Fibroblast of skin of left quadriceps (primary cell): ENCODE measurements at places on chromosomes 2 and 18.

DNA sequence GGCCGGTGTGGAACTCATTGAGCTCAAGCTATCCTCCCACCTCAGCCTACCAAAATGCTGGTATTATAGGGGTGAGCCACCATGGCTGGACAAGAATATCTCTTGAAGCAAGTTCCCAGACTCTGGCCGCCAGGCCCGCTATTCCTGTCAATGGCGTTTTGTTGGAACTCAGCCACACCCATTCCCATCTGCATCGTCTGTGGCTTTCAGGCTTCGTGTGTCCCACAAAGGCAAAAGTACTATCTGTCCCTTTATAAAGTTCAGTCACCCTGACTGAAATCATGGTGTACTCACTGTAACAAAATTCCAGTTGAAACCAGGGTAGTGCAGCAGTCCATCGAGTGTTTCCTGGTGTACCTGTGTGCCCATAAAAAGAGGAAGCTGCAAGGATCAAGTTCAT is 96.7 kb downstream of the SH3BP4 start:
- no peak for DNase-seq

DNA sequence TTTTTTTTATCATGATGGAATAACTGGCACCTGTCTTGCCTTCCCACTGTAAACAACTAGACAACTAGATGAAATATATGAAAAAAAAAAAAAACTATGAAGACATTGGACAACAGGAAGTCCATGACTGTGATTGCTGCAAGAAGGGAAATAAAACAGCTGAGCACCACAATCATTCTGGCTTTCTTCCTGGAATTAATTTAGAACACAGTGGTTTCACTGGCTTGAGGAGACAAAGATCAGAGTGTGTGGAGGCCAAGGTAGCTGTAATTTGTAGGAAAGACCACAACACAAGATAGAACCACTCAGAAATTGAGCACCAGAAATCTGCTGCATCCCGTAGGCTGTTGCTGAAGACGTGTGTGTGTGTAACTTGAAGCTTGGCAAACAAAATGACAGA is 121.1 kb upstream of the PID1 start:
- no peak for DNase-seq

GRCh38 chr2:186130748-186131641 is 355.1 kb upstream of the ZC3H15 start:
- no peak for DNase-seq

- DNase-seq = no peak
Measured at GRCh38 chr2:237092920-237093781, 7.5 kb downstream of the COPS8 start.

DNA sequence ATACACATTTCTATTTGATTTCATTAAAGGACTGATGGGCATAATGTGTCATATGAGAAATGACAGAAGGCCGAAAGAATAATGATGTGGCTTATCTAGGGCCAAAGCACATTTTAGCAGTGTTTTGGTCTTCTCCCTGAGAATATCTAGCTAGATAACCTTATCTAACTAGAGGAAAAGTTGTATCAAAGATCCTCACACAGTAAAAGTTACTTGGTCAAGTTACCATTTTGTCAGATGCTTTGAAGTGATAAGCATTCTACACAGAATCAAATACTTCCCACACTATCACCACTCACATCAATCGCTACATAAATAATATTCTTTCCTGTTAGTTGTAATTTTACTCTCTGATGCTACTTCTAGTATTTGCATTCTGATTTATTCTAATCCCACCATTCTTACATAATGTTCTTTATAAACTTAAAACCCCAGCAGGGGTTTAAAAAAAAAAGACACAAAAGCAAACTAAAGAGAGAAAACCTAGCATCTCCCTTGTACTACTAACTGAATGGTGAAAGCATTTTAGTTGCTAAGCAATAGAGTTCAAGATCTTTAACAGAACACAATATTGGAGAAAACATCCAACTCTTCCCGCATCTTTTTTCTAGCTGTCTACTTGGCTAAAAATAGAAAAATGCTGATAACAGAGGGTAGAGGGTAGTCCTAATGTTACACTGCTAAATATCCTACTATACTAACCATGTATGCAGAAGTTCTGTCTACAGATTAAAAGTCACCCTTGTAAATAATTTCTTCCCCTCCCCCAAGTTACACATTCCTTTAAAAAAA is 8.0 kb downstream of the XPO1 start:
- DNase-seq = no peak

DNA sequence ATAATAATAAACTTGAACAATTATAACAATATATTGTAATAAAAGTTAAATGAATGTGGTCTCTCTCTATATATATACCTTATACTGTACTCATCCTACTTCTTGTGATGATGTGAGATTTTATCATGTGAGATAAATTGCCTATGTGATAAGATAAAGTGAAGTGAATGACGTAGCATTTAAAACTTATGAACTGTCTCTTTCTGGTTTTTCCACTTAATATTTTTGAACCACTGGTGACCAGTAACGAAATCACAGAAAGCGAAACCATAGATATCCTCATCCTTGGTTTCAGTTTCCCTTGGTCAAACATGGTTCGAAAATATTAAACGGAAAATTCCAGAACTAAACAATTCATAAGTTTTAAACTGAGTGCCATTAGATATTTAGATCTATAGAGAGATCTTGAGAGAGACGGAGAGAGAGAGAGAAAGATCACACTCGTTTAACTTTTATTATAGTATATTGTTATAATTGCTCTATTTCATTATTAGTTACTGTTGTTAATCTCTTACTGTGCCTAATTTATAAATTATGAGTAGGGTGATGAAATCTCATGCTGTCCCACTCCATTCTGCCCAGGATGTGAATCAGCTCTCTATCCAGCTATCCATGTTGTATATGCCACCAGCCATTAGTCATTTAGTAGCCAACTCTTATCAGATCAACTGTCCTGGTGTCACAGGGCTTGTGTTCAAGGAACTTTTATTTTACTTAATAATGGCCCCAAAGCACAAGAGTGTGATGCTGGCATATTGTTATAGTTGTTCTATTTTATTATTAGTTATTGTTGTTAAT is 156.8 kb downstream of the THADA start:
- no peak for DNase-seq

DNA sequence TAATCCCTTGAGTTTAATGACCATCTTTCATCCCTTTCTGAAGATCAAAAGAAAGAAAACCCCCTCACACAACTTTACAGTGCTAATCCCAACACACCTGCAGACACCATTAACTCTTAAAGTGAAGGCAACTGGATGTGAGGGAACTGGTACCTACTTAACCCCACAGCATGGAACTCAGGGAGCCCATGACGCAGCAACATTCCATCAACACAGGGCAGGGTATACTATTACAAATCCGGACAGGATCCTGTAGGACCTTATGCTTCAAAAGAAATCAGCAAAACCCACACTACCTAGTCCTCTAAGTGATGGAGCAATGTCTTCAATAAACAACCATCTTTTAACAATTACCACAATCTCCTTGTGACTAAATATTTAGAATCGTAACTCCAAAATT is 78.6 kb downstream of the FARSB start:
- DNase-seq = no peak

DNA sequence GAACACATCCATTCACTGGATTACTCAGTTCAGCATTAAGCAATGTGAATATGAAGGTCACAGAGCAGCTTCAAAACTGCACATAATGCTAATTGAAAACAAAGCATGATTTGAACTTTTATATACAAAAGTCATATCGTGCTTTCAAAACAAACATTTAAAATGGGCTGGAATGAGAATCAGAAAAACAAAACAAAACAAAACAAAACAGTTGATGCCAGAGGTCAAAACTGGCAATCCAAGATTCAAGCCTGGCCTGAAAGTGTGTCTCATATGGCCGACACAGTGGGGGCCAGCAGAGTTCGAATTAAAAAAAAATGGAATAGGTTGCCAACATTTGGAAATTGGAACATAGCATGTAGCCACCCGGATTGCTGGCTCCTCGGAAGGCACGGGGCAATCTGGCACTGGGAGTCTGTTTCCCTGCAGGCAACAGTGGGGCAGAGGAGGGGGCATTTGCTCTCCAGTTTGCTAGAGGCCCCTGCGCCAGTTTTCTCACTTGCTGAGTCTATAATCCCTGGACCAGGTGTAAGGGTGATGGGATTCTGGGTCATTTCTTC is 294.4 kb downstream of the ZNF521 start:
- no peak for DNase-seq

GRCh38 chr2:216464104-216464720 is 34.4 kb upstream of the RPL37A start:
- no peak for DNase-seq

DNA sequence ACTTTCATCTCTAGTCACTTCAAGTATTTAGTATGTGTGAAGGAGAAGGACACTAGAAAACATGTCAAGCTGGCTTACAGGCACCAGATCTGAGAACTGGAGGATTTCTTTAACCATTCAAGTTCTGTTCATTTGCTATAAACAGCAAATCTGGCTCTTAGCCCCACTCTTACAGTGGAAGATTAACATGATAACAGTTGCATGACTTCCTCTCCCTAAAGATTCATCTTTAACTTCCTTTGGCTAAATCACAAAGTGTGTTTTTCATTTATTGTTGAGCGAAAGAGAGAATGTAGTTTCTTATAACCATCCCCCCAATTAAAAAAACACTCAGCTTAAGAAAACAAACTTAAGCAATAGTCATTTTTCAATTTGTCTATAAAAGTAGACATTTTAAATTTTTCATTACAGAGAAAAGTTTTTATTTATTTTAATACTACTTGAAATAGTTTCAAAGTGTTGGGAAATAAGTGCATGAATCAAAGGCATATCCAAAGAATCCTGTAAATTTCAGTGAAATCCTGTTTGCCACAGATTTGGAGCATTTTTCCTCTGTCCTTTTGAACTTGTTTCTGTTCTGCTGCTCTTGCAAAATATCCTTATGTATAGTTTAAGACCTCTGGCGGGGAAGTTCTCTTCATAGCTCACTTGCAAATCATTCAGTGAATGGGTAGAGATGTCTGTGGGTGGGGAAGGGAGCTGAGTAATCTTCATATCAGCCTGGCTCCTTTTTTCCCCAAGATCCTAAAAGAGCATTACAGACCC is 241.0 kb upstream of the RBBP8 start:
- DNase-seq = peak; percentile 96

DNA sequence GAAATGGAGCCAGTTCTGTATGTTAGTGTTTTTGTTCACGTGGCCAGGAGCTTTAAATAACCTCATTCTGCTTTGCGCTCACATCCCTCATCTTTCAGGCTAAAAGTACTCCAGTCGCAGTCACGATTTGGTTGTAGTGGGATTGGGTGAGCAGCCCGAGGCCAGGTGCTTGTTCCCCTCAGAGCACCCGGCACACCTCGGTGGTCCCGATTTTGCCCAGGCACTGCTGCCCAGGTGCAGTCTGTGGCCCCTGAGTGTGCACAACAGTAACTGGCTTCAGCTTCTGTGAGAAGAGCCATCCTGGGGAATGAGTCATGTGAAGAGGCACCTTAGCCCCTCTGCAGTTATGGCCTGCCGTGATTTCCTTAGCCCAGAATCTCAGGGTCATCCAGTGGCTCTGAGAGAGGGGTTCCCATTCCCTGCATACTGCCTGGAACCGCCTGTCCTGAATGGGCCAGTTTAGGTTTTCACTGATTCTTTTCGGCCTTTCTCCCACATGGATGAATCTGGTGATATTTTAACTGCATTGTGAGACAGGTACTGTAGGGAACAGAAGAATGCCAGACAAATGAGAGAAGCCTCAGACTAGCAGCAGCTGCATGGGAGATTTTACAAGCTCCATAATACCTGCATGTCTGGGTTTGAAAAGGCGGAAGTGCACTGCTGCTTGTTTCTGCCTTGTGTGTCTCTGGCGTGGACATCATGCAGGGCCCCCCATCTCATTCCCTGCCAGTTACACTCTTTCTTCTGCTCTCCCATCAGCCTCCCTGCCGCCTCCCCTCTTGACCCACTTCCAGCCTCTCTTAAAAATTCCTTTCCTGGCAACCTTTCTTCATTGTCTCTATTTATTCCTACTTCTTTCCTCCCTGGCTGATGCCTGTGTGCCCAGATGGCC is 33.5 kb downstream of the IMPA2 start:
- no peak for DNase-seq

- no peak for DNase-seq
Measured at GRCh38 chr2:43616967-43617680, 19.9 kb upstream of the PLEKHH2 start.

DNA sequence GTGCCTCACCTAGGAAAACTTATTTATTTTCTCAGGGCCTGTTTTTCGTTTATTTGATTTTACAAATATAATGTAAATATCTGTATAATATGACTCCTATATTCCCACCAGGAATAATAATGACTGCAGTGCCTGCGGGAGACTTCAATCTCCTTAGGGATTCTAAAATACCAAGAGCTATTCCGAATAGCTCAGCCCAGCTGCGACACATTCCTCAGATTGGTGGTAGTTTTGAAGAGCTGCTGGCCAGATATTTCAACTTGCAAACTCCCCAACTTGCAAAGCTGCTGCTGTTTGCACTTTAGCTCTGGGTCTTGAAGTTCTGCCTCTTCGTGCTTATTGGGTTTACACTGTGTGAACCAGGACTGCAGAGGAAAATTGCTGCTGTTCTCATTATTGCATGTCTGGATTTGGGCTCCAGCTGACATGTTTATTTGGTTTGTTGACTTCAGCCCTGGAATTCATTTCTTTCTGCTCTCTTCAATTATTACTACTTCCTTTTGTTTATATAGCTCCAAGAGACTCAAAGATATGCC is 480.2 kb upstream of the CHST9 start:
- DNase-seq = no peak

DNA sequence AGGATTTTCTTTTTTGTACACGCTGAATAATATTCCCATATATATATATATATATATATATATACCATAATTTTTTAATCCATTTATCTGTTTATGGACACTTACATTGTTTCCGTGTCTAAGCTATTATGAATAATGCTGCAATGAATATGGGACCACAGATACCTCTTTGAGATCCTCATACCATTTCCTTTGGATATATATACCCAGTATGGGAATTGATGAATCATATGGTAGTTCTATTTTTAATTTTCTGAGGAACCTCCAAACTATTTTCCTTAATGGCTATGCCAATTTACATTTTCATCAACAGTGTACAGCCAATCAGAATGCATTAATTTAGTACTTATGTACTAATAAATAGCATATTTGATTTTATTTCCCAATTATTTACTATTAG is 53.1 kb downstream of the MERTK start:
- DNase-seq = no peak

DNA sequence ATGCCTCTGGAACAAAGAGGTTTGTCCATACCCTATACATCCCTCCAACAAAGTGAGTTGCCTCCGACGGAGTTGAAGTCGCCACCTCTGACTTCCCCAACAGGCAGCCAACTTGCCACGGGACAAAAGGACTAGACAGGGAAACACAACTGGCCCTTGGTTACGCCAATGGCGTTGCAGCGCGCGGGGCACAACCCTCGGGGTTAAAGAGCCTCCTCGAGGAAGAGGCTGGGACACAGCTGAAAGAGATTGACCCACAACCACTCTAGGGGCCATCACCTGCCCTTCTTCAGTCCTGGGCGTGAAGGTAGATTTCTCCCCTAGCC is 545 bp downstream of the GTF3C2 start:
- DNase-seq = no peak

GRCh38 chr2:113068249-113068648 is 479 bp downstream of the IL1F10 start:
- no peak for DNase-seq

DNA sequence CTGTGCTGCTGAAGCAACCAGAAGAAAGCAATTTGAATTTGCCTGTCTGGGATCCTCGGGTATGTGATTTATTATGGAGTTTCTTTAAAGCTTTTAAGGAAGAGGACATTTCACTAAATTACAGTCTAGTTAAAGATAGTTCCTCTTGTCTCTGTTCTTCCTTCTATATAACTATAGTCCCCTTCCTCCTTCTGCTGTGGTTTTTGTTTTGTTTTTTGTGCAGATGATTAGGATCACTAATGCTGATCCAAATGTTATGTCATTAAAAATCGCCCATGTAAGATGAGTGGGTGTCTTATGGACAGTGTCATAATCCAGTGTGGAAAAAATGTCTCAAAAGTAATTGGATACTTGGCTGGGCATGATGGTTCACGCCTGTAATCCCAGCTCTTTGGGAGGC is 24.7 kb downstream of the PAPOLG start:
- no peak for DNase-seq
